ENCODE measurements at places on chromosomes 3 and 15.

DNA sequence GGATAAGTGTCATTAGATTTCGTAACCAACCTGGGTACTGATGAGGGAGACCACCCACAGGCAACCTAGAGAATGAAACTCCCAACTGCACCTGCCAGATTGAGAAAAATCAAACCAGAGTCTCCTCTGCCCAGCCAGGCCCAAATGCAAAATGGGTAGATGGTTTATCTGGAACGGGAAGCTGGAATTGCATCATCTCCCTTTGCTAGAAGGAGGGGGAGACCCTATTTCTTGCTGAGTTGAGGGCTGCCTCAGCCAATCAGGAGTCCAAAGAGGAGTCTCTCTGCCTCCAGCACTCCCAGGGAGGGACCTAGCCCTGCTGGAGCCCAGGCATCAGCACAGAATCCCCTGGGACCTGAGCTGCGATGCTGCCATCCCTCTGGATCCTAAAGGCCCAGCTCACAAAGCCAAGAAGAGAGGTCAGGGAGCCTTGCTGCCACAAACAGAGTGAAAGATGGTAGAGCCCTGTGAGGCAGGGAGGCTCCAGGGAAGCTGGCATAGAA, 8.1 kb downstream of the RMDN3 start:
- DNase-seq = no peak

DNA sequence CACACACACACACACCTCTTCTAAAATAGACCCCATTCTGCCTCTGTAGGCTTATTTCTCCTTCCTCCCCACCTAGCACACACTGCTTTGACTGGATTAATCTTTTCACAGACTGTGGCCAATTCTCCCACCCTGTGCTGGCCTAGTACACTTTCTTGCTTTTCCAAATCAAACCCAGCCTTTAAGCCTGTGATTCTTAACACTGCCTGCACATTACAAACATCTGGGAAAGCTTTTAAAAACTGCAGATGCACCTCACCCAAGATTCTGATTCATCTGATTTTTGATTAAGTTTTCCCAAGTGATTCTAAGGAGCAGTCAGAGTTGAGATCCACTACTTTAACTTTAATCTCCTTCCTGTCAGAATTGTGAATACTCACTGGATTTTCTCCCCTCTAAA, 12.8 kb downstream of the CSNK1G1 start:
- no peak for DNase-seq

DNA sequence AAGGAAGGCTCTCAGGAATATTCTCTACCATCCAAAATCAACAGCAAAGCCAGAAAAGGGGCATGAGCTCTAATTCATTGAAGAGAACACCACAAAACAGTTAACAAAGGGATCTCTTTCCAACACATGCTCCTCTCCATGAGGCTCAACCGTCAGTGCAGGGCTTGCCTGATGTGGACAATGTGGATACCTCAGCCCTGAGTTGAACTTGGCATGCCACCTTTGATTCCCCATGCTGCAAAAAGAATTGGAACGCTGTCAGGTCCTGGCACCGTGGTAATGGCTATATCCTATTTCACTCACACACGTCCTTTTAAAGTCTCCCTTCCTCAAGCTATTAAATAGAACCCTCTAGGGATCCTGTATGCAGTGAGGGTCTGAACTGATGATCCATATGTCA, 30.7 kb upstream of the IP6K2 start:
- no peak for DNase-seq

GRCh38 chr3:149373235-149374125, 4.0 kb downstream of the TM4SF1 start:
- no peak for DNase-seq

DNA sequence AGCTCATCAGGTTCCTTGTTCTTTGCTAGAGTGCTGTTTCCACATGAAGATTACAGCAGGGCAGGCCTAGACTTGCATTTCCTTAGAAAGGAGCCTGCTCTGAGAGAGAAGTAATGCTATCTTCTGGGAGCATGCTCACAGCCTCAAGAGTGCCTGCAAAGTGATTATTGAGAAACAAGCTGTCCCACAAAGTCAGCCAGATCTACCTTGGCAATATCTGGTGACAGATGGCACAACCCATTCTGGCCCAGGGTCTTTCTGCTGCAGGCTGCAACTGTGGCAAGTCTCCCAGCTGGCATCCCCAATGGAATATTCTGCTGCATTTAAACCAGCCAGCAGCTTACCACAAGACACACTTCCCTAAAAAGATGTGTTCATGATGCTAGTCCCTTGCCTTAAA, 29.3 kb downstream of the MTMR10 start:
- DNase-seq = no peak

DNA sequence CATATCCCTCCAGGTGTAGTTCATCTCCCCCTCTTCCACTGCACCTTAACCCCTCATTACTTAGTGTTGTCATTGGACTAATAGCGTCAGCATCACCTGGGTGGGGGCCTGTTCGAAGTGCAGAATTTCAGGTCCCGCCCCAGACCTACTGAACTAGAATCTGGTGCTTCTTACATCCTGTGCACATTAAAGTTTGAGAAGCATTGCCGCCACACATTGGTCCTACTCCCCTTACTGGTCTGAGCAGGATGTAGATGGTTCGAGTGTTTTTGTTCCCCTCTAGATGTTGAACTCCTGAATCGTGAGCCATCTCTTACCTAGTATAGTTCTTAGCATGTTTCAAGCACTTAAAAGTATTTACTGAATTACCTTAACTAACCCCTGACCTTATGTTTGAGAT, 13.2 kb downstream of the KLHL18 start:
- DNase-seq = no peak

Data from activated CD8-positive, alpha-beta memory T cell treated with anti-CD3 and anti-CD28 coated beads, Interleukin-2, amount 50 U/mL, for 4 hours (primary cell).